Calu3 (cell line): ENCODE measurements at places on chromosomes 5 and 9. TPM values are rescaled to one million over a fixed set of nuclear protein-coding genes. Genes with fewer than 3 reads are reported as not detected.

Gene ORM2
- total RNA-seq, result not detected in 2 replicates

Gene GABRA1
- total RNA-seq, result not detected in 2 replicates

Gene IFNA13
- total RNA-seq, result not detected in 2 replicates

Gene ARL14EPL
- 0.66 and 1.2 TPM in 2 replicates for total RNA-seq

Gene MYMK
- not detected in 2 replicates for total RNA-seq

Gene FBP1
- 6.5 and 7.7 TPM in 2 replicates for total RNA-seq

Gene TSSK1B
- not detected in 2 replicates for total RNA-seq

Gene CHMP5
- 49.6 and 63.7 TPM in 2 replicates for total RNA-seq

Gene PAPPA
- not detected in 2 replicates for total RNA-seq

Gene PCDHGC4
- total RNA-seq, result 1.2 and 2.2 TPM in 2 replicates

Gene SPATA31C1
- not detected in 2 replicates for total RNA-seq

Gene LPAR1
- total RNA-seq, result 6.3 and 7.1 TPM in 2 replicates

Gene PHYHD1
- 0.66 TPM in 1 of 2 replicates, not detected in the other for total RNA-seq

Gene OTULINL
- 3.6 and 5.3 TPM in 2 replicates for total RNA-seq

Gene CCL19
- not detected in 2 replicates for total RNA-seq

Gene TRIM36
- 4.4 and 5.4 TPM in 2 replicates for total RNA-seq

Gene HARS2
- 45.1 TPM in 2 replicates for total RNA-seq

Gene OR13J1
- not detected in 2 replicates for total RNA-seq

Gene CCDC69
- 0.69 and 1.0 TPM in 2 replicates for total RNA-seq

Gene PCDHGB7
- total RNA-seq, result 9.8 and 13.6 TPM in 2 replicates

Gene SPINK7
- total RNA-seq, result not detected in 2 replicates

Gene SH2D3C
- not detected in 2 replicates for total RNA-seq

Gene DEPDC1B
- total RNA-seq, result 63.1 and 80.7 TPM in 2 replicates

Gene URM1
- total RNA-seq, result 38.6 and 40.2 TPM in 2 replicates

Gene CMYA5
- total RNA-seq, result 1.8 and 3.3 TPM in 2 replicates

Gene NUDT2
- total RNA-seq, result 10.1 and 12.2 TPM in 2 replicates

Gene MRPL50
- 14.0 TPM in 2 replicates for total RNA-seq

Gene DDX4
- total RNA-seq, result not detected in 2 replicates

Gene NFIB
- total RNA-seq, result 75.8 and 76.2 TPM in 2 replicates

Gene SLC6A7
- not detected in 2 replicates for total RNA-seq

Gene SLC1A1
- total RNA-seq, result 71.6 and 81.4 TPM in 2 replicates

Gene SHISAL2B
- not detected in 2 replicates for total RNA-seq

Gene SGCD
- total RNA-seq, result not detected in 2 replicates

Gene PDCD1LG2
- not detected in 2 replicates for total RNA-seq

Gene ARHGEF37
- 13.0 and 16.1 TPM in 2 replicates for total RNA-seq

Gene IL5
- total RNA-seq, result not detected in 2 replicates

Gene SLC31A2
- 0.76 and 1.8 TPM in 2 replicates for total RNA-seq

Gene ROPN1L
- 0.40 TPM in 1 of 2 replicates, not detected in the other for total RNA-seq

Gene FBXL17
- total RNA-seq, result 16.0 and 19.6 TPM in 2 replicates

Gene PNPLA7
- total RNA-seq, result 1.8 and 3.6 TPM in 2 replicates

Gene BTNL3
- not detected in 2 replicates for total RNA-seq

Gene ERAP2
- total RNA-seq, result 67.7 TPM in 2 replicates

Gene PLCXD3
- not detected in 2 replicates for total RNA-seq

Gene KCNMB1
- total RNA-seq, result not detected in 2 replicates

Gene ANKRD18B
- 30.5 and 30.8 TPM in 2 replicates for total RNA-seq

Gene TAF11L12
- not detected in 2 replicates for total RNA-seq

Gene DMRT3
- not detected in 2 replicates for total RNA-seq

Gene PCDHGA4
- 0.07 TPM in 2 replicates for total RNA-seq

Gene RANBP17
- 69.3 and 117 TPM in 2 replicates for total RNA-seq

Gene FOXD4L6
- 0.28 TPM in 1 of 2 replicates, not detected in the other for total RNA-seq

Gene TAS2R1
- total RNA-seq, result not detected in 2 replicates

Gene ANKRD34B
- 0.29 and 0.40 TPM in 2 replicates for total RNA-seq

Gene SHOC1
- total RNA-seq, result not detected in 2 replicates

Gene CCL21
- not detected in 2 replicates for total RNA-seq

Gene TMEM215
- not detected in 2 replicates for total RNA-seq

Gene PLPP7
- total RNA-seq, result not detected in 2 replicates
